ENCODE measurements at places on chromosomes 5 and 9.

GRCh38 chr9:134947265-134947955 lies 29.7 kb upstream of the FCN1 start:
- DNase-seq: no peak

GRCh38 chr5:171436804-171437285 lies 17.4 kb downstream of the FGF18 start:
- no peak for DNase-seq

GRCh38 chr5:145775893-145776444 lies 59.2 kb downstream of the PRELID2 start:
- DNase-seq: no peak

- DNase-seq: no peak
Observed at GRCh38 chr9:120257483-120257882, 322.5 kb downstream of the CDK5RAP2 start.

- DNase-seq: no peak
Observed at GRCh38 chr5:4199049-4199841, 603.6 kb downstream of the IRX1 start.

- no peak for DNase-seq
Observed at GRCh38 chr9:127172066-127172707, 49.8 kb upstream of the ANGPTL2 start.

- DNase-seq: no peak
Observed at GRCh38 chr9:105742088-105742487, 47.7 kb downstream of the TMEM38B start.

DNA sequence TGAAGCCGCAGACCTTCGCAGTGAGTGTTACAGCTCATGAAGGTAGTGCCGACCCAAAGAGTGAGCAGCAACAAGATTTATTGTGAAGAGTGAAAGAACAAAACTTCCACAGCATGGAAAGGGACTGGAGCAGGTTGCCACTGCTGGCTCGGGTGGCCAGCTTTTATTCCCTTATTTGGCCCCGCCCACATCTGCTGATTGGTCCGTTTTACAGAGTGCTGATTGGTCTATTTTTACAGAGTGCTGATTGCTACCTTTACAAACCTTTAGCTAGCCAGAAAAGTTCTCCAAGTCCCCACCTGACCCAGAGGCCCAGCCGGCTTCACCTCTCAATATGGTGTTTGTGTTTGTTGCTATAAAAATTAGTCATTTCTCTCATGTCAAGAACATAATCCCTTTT lies 49.7 kb downstream of the RECK start:
- no peak for DNase-seq

DNA sequence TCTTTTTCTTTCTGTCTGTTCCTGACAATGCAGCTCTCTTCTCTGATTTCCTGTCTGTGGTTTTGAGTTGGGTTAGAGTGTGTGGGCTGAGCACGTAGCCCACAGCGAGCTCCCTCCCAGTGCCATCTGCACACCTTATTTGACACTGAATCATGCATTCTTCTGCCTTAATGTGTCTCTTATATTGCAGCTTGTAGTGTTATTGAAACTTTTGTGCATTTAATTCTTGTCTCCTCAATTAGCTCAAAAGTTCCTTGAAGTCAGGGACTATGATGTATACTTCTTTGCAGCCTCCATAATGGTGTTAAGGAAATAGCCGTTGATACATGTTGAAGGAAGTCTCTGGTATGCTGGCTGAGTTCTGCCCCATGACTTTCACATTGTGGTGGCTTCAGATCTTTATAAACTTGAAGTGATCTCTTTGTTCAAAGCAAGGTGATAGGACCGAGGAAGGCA lies 576.2 kb upstream of the CLINT1 start:
- DNase-seq: peak; percentile 11

- no peak for DNase-seq
Observed at GRCh38 chr5:141910271-141910673, 13.4 kb upstream of the DELE1 start.

DNA sequence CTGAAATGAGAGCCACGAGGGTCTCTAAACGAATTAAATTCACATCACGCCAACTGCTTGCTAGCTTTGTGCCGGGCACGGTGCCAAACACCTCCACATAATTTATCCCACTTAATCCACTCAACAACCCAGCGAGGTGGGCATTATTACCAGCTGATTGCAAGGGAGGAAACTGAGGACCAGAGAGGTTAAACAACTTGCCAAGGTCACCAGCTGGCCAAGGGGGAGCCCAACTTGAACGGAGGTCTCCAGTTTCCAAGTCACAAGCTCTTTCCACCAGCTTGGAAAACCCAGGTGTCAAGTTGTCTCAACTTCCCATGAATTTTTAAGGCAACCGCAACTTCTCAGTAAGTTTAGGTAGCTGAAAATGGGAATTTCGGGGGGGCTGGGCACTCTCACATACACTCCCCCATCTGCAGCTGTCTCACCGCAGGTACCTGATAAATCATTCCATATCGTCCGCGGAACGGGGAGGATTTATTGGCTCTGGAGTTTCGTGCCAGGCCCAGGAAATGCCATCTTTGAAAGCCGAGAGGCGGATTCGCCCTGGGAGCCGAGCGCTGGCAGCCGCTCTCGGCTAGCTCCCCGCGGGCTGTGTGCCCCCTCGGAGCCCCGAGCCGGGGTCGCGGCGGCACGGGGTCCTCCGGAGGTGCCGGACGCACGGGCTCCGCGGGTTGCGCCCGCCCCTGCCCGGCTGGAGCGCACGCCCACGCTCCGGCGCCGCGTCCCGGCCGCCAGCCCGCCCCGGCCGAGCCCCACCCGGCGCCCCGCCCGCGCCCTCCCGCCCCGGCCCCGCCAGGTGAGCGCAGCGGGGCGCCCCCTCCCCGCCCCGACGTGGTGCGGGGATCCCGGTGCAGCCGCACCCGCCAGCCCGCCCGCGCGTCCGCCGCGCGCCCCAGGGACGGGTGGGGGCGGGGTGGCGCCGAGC lies 617 bp downstream of the PTPN3 start:
- no peak for DNase-seq

Measured in stimulated activated CD4-positive, alpha-beta T cell treated with anti-CD3 and anti-CD28 coated beads, Interleukin-4, amount 100 ng/mL, for 4 hours (primary cell).